ENCODE measurements at places on chromosomes 13 and 19.

DNA sequence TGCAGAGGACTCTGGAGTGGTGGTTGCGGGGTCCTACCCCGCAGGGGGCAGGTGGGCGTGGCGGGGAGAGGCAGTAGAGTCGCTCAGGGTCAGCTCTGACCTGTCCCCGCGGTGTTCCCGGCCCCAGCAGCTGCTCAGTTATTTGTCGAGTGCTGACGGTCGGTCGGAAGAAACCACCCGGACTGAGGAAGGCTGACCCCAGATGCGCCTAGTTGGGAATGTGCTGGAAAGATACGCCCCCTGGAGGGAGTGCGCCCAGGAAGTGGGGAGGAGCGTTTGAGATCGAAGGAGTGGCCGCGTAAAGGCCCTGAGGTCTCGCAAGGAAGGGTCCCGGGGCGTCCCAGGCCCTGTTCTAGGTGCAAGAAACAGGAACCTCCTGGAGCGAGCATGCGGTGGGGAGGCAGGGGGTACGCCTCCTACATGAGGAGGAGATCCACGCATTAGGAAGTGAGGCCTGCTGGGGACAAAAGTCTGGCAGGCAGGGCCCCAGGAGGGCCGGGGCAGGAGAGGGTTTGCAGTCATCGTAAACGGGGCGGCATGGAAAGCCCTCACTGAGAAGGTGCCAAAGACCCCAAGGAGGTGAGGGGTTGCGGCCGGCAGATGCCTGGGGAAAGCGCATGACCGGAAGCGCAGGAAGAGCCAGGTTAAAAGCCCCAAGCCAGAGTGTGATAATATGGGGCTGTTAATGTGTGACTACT is 9.2 kb downstream of the CCDC8 start:
- no peak for DNase-seq

DNA sequence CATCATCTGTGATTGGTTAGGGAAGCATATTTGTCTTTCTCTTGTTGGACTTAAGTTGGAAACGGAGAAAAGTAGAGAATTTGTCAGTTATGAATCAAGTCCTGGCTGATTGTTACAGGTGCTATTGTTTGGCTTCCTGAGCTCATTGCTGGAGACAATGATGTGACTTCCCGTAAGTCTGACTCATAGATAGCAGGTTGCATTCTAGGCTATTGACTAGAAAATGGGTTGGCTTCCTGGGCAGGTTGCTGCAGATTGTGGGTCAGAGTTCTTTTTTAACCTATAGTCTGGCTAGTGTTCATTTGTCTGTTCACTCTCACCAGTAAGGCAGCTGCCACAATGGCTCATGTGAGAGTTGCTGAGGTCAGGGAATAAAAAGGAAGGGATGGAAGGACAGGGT is 101.5 kb downstream of the CCNA1 start:
- no peak for DNase-seq

- no peak for DNase-seq
Observed at GRCh38 chr13:53357582-53357981, 329.0 kb downstream of the OLFM4 start.

DNA sequence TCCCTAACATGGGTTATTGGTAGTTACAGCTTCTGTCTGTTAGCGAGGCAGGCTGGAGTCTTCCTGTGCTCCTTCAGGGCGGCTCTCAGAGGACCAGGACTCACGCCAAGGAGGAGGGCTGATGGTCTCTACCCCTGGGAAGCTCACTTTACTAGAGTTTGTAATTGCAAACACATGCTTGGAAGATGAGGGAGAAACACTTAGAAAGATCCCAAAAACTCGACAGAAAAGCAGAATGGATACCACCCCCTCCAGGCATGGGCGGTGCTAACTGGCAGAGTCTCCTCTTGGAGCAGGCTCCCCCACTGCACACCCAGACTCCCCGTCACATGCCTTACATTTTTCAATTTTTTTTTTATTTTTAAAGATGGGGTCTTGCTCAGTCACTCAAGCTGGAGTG is 62.0 kb downstream of the PARP4 start:
- peak; percentile 4 for DNase-seq

DNA sequence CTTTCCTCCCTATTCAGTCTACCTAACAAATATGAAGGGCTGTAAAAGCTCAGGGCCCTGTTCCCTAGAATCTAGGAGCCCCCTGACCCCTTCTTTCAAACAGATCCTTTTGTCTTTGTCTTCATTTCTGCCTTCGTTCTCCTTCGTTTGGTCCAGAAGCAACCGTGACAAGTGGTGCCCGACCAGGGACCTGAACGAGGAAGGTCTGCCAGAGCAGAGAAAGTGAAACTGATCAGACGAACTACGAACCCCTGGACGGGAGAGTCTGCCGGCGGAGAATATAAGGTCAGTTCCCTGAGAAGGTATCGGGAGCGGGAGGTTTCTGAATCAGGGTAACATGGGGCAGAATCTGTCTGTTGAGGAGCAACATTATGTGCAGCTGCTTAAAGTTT is 751 bp downstream of the ERVK3-1 start:
- no peak for DNase-seq

GRCh38 chr13:52994051-52994450 is 34.6 kb upstream of the OLFM4 start:
- DNase-seq = no peak

- DNase-seq = no peak
Observed at GRCh38 chr19:2485428-2485827, 9.5 kb downstream of the GADD45B start.

DNA sequence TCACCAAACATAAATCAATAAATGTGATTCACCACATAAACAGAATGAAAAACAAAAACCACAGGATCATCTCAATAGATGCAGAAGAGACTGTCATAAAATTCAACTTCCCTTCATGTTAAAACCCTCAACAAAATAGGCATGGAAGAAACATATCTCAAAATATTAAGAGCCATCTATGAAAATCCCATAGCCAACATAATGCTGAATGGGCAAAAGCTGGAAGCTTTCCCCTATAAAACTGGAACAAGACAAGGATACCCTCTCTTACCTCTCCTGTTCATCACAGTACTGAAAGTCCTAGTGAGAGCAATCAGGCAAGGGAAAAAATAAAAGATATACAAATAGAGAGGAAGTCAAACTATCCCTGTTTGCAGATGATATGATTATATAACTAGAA is 806.1 kb upstream of the MIR17HG start:
- no peak for DNase-seq

DNA sequence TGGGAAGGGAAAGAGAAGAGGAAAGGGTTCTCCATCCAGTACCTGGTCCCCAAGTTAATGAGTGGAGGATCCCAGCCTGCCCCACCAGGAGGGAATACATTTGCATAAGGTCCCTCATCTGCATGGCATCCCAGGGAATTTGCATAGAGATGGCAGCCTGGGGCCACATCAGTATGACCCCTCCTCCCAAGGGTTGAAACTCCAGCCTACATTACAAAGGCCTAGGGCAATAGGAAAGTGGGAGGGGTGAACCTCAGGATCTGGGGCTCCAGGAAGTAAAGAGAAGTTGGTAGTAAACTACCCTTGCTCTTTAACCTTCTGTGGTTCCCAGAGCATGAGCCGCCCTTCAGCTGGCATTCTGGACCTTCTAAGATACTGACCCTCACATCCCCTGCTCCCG is 6.8 kb upstream of the NECTIN2 start:
- no peak for DNase-seq

- DNase-seq = peak; percentile 21
Observed at GRCh38 chr13:25881971-25882451, 169.8 kb downstream of the SHISA2 start.

DNA sequence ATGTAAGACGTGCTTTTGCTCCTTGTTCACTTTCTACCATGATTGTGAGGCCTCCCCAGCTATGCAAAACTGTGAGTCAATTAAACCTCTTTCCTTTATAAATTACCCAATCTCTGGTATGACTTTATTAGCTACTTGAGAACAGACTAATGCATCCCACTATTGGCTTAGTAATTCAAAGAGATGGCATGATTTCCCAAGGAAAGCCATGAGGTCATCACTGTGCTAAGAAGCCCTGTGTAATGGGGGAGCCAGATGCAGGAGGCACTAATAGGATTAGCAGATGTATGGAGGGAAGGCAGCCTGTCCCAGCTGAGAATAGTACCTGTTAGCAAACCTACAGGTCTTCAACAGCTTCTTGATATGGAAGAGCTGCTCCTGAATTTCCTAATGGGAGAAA is 38.1 kb downstream of the RUBCNL start:
- no peak for DNase-seq

GRCh38 chr13:107241381-107241780 is 673.4 kb upstream of the ARGLU1 start:
- no peak for DNase-seq

- no peak for DNase-seq
Observed at GRCh38 chr19:29397748-29398147, 128.0 kb upstream of the VSTM2B start.

DNA sequence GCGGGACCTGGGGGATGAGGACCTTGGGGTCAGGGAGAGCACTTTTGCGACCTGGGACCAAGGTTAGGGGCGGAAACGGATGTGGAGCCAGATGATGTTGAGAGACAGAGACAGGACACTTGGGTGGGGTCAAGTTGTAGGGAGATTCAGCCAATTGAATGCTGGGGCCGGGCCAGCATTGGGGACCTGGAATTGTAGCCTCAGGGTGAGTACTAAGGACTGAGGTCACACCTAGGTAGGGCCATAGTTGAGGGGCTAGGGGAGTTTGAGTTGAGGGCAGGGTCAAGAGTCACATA is 1.2 kb downstream of the ALKBH7 start:
- no peak for DNase-seq

- peak; percentile 63 for DNase-seq
Observed at GRCh38 chr13:30027569-30028455, 177.4 kb upstream of the UBL3 start.

Measured in skeletal muscle cell (primary cell).